Esophagus muscularis mucosa (tissue), 4 donors: ENCODE measurements at places on chromosomes 11 and 22. TPM values are rescaled to one million over a fixed set of nuclear protein-coding genes. Genes with fewer than 3 reads are reported as not detected.
A peak's percentile ranks its signal among the peaks of the same experiment; 100 is the strongest.

Gene GGTLC3
- not detected for total RNA-seq

GRCh38 chr11:30504468-30504867 is 81.7 kb downstream of the MPPED2 start:
- no peak overlapping the region for H3K4me3 ChIP-seq
- H3K36me3 ChIP-seq, result no peaks in the 10 kb centered on the region
- no peak overlapping the region for H3K27ac ChIP-seq
- no peak for DNase-seq
- no peaks in the 10 kb centered on the region for H3K27me3 ChIP-seq
- H3K4me1 ChIP-seq, result no peaks in the 10 kb centered on the region

- DNase-seq, result no peak
- H3K4me1 ChIP-seq, result peaks cover 4% of the 10 kb centered on the region
- no peaks in the 10 kb centered on the region for H3K36me3 ChIP-seq
- H3K27ac ChIP-seq, result no peak overlapping the region
- no peaks in the 10 kb centered on the region for H3K27me3 ChIP-seq
- no peak overlapping the region for H3K4me3 ChIP-seq
Measured at GRCh38 chr11:56841210-56841810, 92.8 kb upstream of the OR9G4 start.

- H3K4me1 ChIP-seq, result peaks cover 5% of the 10 kb centered on the region
- no peaks in the 10 kb centered on the region for H3K36me3 ChIP-seq
- no peaks in the 10 kb centered on the region for H3K27me3 ChIP-seq
- no peak overlapping the region for H3K4me3 ChIP-seq
Measured at GRCh38 chr22:28710107-28710506, 30.5 kb upstream of the TTC28 start.

DNA sequence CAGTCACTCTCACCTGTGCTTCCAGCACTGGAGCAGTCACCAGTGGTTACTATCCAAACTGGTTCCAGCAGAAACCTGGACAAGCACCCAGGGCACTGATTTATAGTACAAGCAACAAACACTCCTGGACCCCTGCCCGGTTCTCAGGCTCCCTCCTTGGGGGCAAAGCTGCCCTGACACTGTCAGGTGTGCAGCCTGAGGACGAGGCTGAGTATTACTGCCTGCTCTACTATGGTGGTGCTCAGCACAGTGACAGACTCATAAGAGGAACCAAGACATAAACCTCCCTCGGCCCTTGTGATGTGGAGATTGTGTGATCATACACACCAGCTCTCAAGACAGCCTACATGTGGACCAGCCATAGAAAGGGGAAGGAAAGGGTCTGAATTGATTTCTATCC is 113.3 kb downstream of the ZNF280B start:
- H3K4me3 ChIP-seq, result no peak overlapping the region
- H3K36me3 ChIP-seq, result no peaks in the 10 kb centered on the region
- H3K27ac ChIP-seq, result no peak overlapping the region
- H3K27me3 ChIP-seq, result peaks cover 51% of the 10 kb centered on the region
- H3K4me1 ChIP-seq, result peaks cover 9% of the 10 kb centered on the region

Gene GNAZ
- 72.3 TPM for total RNA-seq

Gene VSIG2
- total RNA-seq, result 0.29 TPM

- H3K27me3 ChIP-seq, result no peaks in the 10 kb centered on the region
- DNase-seq, result no peak
- no peaks in the 10 kb centered on the region for H3K36me3 ChIP-seq
- no peak overlapping the region for H3K27ac ChIP-seq
- no peaks in the 10 kb centered on the region for H3K4me1 ChIP-seq
- no peak overlapping the region for H3K4me3 ChIP-seq
Measured at GRCh38 chr22:30116362-30117117, 36.3 kb downstream of the HORMAD2 start.

Gene MSANTD4
- total RNA-seq, result 32.8 TPM

DNA sequence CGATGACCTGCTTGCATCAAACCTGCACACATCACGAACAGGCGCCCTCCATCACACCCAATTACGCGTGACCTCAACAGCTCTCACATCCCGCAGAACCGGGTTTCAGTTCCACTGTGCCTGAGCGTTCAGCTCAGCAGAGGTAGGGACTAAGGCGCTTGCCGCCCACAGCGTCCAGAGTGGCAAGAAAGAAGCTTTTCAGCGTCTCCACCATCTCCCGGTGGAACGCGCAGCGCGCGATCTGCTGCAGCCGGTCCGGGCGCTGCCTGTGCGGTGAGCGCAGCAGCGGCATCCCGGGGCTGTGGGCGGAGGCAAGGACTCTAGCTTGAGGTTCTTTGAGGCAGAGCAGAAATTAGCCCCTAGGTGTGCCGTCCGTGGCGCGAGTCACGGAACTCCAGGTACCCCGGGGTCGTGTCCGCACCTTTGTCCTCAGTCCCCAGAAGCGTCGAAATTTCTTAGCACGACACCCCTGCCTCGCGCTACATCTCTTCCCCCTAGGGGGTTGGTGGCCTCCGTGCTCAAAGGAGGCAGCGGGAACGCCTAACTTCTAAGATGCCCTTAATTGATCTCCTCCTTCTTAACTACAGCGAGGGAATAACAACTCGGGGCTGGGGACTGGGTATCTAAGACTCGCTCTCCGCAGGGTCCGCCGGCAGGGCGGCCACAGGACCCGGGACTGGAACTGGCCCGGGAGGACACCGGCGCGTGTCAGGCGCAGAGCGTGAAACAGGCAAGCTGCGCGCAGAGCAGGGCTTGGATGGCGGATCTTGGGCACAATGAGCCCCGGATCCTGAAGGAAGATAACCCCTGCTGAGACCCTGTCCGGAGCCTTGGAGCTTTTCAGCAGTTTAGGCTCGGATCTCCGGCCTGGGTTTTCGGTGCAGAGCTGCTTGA is 1.7 kb upstream of the CALCA start:
- DNase-seq, result no peak
- H3K4me3 ChIP-seq, result peak overlapping the region; percentile 40
- peaks cover 39% of the 10 kb centered on the region for H3K4me1 ChIP-seq
- peaks cover 40% of the 10 kb centered on the region for H3K27me3 ChIP-seq
- no peaks in the 10 kb centered on the region for H3K36me3 ChIP-seq
- no peak overlapping the region for H3K27ac ChIP-seq

Gene APOBEC3H
- total RNA-seq, result not detected

DNA sequence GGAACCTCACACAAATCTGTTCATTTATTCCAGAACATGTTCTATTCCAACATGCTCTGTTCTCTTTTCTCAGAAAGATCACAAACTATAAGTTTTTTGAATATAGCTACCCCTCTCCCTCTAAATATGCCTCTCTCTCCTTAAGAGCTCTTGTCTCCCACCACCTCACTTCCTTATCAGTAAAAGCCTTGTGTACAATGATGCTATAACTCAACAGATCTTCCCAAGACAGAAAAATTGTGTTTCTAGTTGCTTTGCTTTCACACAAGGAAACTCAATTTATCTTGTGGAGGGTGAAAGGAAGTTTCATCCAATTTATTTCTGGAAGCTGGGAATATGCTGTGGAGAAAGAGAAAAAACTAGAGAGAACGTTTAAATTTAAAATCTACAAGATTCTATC is 64.4 kb downstream of the FAM76B start:
- no peak for DNase-seq
- H3K36me3 ChIP-seq, result no peaks in the 10 kb centered on the region
- no peak overlapping the region for H3K27ac ChIP-seq
- H3K4me1 ChIP-seq, result peaks cover 10% of the 10 kb centered on the region
- H3K4me3 ChIP-seq, result no peak overlapping the region
- H3K27me3 ChIP-seq, result no peaks in the 10 kb centered on the region

Gene CHRM1
- total RNA-seq, result 0.40 TPM

DNA sequence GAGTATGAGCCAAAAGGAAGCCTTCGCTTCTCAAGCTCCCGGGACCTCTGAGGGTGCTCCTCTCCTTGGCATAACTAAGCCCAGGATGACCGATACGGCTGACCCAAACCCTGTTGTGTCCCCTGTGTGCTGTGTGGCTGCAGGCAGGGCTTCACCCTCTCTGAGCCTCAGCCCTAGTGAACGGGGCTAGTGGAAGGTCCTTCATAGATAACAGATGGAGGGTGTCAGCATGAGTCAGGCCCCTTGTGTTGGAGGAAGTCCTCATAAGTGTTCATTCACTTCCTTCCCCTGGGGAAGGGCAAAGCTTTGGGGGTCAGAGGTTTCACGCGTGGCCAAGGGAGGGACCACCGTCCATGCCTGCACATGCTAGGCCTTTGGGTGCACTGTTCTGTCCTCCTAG is 21.5 kb downstream of the SHISAL1 start:
- H3K27ac ChIP-seq, result no peak overlapping the region
- no peak overlapping the region for H3K4me3 ChIP-seq
- H3K27me3 ChIP-seq, result no peaks in the 10 kb centered on the region
- H3K36me3 ChIP-seq, result no peaks in the 10 kb centered on the region
- DNase-seq, result no peak
- H3K4me1 ChIP-seq, result no peaks in the 10 kb centered on the region

DNA sequence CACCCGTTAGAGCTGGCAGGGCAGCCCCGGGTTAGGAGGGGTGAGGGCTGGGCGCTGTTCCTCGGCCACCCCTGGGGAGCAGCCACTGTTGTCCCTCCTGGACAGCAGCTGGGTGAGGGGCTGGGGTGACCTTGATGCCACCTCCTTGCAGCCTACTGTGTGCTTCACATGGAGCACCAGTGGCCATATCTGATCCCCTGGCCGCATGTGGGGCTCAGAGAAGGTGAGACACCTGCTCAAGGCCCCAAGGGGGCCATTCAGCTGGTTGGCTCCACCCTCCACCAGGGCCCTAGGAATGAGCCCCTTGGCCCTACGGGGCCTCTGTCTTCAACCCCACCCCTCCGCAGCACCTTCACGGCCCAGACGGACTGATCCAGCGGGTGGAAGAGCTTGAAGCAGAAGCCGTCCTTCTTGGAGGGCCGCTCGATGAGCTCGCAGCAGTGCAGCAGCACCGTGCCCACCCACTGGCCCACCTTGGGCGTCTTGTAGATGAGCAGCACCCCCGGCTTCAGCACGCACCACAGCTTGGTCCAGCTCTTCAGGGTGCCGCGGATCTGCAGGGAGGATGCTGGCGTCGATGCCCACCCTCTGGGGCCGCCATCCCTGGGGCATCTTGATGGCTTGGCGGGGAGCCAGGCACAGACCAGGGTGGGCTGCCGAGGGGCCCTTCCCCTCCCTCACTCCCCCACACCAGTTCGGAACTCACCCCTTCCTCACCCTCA is 44.9 kb downstream of the OSBPL5 start:
- H3K27ac ChIP-seq, result no peak overlapping the region
- no peak for DNase-seq
- no peaks in the 10 kb centered on the region for H3K27me3 ChIP-seq
- H3K4me1 ChIP-seq, result peaks cover 37% of the 10 kb centered on the region
